ENCODE measurements at places on chromosomes 1 and 21. TPM values are rescaled to one million over a fixed set of nuclear protein-coding genes. Genes with fewer than 3 reads are reported as not detected.

The PRKAA2 gene
- total RNA-seq: 2.0 TPM

The NR5A2 gene
- total RNA-seq: 0.10 TPM

The INAVA gene
- 2.8 TPM for total RNA-seq

DNA sequence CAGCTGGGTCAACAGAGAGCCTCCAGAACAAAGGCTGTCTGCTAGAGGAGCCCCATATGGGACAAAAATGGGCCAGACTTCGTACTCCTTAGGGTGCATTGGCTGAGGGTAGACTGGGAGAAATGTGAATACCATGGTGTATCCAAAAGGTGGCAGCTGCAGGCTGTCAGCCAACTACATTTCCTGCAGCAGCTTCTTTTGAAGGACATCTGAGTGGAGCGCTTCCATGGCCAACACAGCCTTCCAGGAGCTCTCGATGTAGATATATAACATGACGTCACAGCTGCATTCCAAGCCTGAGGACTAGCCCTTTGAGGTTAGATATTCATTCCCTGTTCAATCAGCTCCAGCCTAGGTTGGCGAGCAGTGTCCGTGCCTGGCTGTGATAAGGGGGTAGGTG, 107.7 kb downstream of the MAB21L3 start:
- DNase-seq: peak; percentile 27

DNA sequence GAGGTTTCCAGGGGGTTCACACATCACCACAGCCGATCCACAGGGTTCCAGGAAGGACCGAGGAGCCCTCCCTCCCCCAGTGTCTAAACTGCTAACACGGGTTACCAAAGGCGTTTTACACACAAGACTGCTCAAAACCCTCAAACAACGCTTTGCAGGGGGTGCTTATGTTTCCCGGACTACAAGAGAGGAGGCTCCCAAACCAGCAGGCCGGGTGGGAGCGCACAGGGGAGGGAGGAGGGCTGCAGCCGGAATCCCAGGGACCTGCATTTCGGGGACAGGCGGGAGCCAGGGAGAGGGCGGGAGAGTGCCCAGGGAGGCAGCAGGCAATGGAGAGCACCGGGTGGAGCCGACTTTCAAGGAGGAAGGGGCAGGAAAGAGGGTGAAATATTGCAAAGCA, 50.8 kb downstream of the ACBD3 start:
- no peak for DNase-seq

DNA sequence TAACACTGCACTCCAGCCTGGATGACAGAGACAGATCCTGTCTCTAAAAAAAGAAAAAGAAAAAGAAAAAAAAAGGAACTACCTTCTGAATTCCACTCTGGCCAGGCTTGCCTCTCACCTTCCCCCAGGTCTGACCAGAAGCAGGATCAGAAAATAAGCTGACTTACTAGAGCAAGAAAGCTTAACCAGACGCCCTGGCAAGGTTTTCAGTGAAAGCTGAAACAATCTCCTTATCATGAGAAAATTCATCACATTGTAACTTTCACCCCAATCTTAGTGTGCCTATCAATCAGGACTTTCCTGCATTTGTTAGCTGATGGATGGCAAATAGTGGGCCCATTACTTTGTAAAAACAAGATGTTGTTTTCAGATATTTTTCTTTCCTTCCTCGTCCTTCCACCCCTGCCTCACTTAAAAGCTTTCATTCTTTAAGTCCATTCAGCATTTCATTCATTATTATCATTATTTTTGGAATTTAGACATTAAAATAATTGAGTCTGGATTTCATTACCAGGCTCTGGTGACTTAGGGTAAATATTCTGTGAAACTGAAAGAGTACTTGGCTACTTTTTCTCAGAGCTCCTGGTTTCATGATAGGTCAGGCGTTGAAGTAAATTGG, 96.5 kb upstream of the CD34 start:
- DNase-seq: no peak

All from M059J (cell line).